ENCODE measurements at places on chromosomes 7 and 10.

DNA sequence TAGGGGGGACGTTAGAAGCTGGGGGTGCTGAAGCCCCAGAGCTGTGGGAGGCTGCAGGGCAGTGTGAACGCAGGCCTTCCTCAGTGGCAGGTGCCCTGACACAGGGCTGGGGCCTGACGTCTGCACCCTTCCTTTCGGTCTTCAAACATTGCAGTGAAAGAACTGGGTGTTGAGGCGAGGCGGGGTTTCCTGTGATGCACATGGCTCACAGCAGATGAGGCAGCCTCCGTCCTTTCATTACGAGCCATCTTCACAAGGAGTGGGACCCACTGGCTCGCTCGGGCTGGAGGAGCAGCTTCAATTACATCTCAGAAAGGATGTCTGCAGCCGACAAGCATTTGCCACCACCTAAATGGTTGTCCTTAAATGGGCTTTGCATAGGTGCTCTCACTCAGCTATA, 180.3 kb upstream of the SHH start:
- no peak for DNase-seq

DNA sequence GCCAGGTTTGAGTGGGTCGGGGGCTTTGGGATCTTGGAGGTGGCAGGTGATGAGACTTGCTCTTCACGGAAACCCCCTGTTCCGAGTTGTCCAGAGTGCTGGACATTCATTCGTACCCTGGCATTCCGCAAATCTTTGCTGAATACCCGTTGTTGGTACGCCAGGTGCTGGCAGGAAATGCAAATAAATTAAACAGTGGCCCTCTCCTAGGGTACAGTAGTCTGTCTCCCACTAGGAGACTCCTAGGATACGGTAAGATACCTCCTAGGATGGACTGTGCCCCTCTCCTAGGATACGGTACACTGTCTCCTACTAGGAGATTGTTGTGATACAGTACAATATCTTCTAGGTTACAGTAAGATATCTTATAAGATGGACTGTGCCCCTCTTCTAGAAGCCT, 544 bp downstream of the SEC23IP start:
- DNase-seq, result peak; percentile 12

DNA sequence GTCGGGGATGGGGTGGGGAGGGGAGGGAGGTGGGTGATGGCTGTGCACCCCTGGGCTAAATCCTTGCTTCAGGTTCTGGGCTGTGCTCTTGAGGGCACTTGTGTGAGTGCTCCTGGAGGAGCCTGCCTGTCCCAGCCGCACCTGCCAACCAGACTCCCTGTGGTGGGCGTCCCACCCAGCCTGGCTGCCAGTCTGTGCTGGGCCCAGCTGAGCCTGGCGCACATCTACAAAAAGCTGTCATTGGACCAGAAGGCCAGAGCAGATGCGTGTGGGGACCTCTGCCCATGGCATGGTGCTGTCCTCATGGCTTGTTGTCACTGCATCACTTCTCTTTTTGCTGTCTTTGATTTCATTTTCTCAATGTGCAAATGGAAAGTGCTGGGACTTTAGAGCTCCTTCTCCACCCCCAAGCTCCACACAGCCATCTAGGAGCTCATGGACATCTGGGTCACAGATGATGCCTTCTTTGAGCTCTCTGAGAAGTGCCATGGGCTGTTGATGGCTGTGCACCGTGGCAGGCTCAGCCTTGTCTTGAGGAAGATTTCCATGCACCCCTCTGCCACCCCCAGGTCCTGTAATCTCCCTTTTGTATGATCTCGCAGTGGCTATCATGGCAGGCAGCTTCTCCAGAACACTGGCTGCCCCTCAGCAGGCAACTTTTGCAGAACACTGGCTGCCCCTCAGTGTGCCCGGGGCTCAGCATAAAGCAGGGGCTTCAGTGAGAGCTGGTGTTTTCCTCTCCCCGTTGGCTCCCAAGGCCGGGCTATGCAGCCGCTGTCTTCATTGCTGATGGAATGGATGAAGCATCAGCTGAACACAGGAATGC, 83.9 kb downstream of the ADCY1 start:
- DNase-seq, result no peak

DNA sequence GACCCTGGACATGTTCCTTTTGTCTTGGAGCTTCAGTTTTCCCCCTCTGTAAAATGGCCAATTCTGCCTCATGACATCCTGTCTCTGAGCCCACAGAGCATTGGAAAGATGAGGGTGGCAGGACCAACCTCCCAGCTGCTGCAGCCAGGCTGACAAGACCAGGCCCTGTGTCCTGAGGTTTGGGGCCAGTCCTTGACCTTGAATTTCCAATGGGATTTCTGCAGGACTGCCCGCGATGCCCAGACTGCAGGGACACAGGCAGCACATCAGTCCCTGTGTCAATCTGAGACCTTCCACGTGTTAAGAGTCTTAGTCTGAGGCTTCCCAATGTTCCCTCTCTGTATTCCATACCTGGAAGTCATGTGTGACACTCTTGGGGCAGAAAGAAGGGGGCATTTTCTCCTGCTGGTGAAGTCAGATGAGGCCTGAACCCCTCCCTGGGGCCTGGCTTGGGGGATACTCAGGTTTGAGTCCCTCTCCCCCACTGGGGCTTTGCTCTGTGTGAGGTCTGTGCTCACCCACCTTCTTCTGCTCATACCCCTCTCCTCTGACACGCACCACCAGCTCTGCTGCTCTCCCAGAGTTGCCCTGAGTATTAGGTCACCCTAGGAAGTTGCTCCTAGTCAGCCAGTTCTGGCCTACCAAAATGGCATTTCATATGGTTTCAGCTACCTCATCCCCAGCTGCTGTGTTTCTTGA, 79.2 kb downstream of the ADCY1 start:
- DNase-seq, result no peak

DNA sequence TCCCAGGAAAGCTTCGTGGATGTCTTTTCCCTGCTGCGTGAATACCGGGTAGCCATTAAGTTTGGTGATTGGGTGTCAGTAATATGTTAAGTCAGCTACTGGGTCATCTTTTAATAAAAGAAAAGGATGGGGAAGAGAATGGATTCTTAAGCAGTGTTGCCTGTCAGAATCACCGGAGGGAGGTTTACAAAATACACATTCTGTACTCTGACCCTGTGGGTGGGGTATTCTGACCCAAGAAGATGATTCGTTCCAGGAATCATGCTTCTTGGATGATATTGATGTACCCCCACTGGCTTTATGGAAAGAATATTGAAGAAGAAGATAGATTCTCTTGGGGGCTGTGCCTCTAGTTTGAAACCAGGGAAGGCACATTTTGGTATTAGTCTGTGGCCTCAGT, 18.3 kb downstream of the SGPL1 start:
- DNase-seq, result no peak

GRCh38 chr10:127968027-127968441, 61.1 kb downstream of the PTPRE start:
- DNase-seq, result no peak

GRCh38 chr10:58648131-58648530, 135.5 kb downstream of the BICC1 start:
- DNase-seq, result no peak

DNA sequence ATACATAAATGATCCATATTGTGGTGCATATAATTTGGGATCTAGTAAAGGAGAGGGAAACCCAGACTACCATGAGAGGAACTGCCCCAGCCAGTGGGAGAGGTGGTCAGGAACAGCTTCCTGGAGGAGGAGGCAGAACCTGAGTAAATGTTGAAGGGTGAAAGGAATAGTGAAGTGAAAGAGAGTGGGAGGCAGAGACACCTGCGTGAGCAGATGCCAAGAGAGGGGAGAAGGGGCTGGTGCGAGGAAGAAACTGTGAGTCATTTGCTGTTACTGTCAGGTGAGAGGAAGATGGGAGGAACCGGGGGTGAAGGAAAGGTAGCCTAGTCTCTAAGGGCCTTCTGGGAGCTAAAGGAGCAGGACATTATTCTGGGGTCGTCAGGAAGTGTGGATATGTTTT, 294.8 kb downstream of the GRID1 start:
- no peak for DNase-seq

DNA sequence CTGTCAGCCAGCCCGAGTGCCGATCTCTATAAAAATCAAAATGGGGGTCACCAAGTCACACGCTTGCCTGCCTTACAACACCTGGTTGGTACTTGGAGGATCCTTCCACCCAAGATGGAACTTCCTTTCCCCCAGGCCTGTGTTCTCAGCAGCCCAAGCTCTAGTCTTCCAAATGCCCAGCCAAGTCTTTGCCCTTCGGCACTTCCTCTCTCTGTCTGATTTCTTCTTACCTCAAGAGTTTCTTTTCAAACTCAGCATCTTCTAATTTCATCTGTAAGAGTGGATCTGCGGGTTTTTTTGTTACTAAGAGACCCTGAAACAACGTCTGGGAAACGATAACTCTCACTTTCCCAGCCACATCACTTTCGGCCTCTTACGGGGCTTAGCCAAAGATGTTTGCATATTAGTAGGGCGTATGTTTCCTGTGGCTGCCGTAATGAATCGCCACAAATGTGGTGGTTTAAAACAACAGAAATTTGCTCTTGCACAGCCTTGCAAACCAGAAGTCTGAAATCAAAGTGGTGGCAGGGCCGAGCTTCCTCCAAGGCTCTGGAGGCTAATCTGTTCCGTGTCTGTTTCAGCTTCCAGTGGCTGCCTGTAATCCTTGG, 219.9 kb downstream of the TCF7L2 start:
- DNase-seq, result no peak

DNA sequence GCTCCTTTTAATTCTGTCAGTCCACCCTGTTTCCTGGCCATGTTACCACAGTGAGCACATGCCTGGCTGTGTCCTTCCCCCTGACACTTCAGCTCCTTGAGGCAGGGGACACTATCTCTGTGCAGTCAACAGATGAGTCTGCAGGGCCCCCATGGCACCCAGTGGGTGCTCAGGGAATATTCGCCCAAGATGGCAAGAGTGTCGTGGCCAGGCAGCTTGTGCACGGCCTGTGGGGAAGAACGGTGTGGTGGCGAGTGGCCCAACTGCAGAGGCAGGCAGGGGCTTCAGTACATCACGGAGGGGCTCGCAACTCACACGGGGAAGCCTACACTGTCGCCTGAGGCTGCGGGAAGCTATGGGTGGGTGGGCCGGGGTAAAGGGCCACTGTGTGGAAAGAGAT, 91.1 kb downstream of the TRRAP start:
- no peak for DNase-seq

DNA sequence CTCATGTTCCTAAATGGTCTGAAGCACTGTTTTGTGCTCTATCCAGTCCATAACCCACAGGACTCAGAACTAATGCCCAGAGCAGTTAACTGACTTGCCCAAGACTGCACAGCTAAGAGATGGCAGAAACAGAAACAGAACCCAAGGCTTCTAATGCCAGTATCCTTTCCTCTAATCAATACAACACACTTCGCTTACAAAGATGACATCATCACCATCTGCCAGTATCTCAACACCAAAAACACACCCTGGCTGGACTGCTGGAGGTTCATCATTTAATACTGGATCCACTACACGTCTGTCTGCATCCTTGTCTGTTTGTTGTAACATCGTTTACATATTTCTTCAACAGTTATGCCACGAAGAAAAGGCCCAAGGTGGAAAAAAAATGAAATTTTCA, 165.3 kb downstream of the SFMBT2 start:
- DNase-seq, result no peak

- DNase-seq, result no peak
These were observed 132.6 kb downstream of the ELMO1 start for GRCh38 chr7:37315772-37316715.

GRCh38 chr10:78190051-78190825, 156.6 kb downstream of the RPS24 start:
- no peak for DNase-seq

- DNase-seq, result no peak
These were observed 799.0 kb downstream of the NRG3 start for GRCh38 chr10:82674036-82674435.

- no peak for DNase-seq
These were observed 153.9 kb downstream of the AGMO start for GRCh38 chr7:15407910-15408309.

DNA sequence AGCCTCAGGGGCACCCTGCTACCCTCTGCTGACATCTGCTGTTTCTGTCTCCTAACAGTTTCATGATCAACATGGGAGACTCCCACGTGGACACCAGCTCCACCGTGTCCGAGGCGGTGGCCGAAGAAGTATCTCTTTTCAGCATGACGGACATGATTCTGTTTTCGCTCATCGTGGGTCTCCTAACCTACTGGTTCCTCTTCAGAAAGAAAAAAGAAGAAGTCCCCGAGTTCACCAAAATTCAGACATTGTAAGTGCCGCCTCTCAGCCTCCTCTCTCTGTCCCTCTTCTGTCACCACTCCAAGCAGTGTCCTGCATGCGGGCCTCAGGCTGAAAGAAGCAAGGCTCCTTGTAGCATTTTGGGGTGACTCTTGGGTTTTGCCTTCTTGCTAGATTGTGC, 39.0 kb downstream of the POR start:
- DNase-seq, result no peak

DNA sequence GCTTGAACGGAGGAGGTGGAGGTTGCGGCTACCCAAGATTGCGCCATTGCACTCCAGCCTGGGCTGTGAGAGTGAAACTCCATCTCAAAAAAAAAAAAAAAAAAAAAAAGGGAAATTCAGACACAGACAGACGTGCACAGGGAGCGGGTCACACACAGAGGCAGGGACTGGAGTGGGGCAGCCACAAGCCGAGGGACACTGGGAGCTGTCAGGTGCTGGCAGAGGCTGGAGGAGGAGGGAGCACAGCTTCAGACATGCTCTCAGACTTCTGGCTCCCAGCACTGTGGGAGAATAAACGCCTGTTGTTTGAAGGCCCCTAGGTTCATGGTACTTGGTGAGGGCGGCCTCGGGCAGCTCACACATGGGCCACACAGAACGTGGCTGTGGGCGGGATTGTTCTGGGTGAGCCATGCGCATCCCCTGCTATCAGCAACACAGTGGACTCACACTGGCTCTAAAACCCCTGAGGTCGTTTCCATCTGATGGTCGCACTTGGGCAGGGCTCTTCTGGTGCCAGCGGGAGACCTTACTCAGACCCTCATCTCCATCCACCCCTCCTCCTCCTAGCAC, 375.9 kb downstream of the DNAJB6 start:
- DNase-seq, result no peak
